Heart right ventricle (tissue), 16 donors: ENCODE measurements at places on chromosomes 5 and 9.
A peak's percentile ranks its signal among the peaks of the same experiment; 100 is the strongest.

GRCh38 chr5:170603578-170604565, 100.1 kb downstream of the KCNIP1 start:
- peak; percentile 38 for DNase-seq

DNA sequence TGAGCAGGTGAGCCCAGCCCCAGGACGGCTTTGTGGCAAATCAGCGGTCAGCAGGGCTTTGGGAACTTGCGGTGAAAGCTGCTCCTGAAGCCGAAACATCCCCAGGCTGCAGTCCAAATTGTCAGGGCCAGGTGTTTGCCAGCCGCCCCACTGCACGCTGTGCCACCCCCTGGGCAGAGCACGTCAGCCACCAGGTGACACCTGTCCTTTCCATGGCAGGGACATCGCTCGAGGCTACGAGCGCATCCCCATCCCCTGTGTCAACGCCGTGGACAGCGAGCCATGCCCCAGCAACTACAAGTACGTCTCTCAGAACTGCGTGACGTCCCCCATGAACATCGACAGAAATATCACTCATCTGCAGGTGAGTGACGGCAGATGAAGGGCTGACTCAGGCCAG, 64.4 kb upstream of the CACNA1B start:
- DNase-seq: no peak

DNA sequence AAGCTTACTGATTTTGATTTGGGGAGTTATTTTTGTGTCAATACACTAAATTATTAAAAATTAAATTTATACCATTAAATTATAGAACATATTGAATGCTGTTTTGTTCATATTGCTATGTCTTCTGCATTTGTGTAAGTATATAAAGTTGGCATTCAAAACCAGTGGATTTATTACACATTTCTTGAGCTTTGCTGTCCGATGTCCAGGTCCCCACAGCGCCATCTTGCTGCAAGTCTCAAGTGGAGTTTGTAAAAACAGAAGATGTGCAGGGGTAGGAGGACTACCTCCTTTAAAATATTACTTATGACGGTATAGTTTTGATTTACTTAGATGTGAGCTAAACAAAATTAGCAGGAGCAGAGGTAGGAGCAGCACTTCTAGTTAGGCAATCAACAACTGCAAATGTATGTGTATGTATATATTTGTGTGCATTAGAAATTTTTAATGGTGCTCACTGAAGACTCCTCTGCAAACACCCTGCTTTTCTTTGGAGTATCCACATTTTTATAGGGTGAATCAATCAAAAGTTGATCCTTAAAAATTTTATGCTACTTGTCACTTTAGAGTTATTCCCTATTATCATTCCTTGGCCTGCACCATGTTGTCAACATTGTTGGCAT, 37.4 kb downstream of the CPEB4 start:
- peak; percentile 30 for DNase-seq

GRCh38 chr5:172336264-172336663, 52.7 kb upstream of the UBTD2 start:
- DNase-seq: no peak

DNA sequence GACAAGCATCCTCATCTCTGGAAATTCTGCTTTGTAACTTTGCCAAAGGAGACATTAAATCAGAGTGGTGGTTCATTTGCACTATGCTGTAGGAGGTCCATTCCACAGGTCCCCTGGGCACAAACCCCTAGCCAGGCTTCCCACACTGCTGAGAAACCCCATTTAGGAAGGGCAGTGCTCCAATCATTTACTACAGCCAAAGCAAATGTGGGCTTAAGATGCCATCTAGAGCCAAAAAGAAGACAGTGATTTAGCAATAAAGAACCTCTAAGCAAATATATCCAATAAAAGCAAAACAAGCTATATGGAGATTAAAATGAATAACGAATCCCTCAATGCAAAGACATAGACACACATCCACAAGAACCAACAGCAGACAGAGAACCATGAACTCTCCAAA, 129.0 kb upstream of the ALDH1B1 start:
- no peak for DNase-seq
